Daoy (cell line): ENCODE measurements at places on chromosomes 3 and 15. TPM values are rescaled to one million over a fixed set of nuclear protein-coding genes. Genes with fewer than 3 reads are reported as not detected.

DNA sequence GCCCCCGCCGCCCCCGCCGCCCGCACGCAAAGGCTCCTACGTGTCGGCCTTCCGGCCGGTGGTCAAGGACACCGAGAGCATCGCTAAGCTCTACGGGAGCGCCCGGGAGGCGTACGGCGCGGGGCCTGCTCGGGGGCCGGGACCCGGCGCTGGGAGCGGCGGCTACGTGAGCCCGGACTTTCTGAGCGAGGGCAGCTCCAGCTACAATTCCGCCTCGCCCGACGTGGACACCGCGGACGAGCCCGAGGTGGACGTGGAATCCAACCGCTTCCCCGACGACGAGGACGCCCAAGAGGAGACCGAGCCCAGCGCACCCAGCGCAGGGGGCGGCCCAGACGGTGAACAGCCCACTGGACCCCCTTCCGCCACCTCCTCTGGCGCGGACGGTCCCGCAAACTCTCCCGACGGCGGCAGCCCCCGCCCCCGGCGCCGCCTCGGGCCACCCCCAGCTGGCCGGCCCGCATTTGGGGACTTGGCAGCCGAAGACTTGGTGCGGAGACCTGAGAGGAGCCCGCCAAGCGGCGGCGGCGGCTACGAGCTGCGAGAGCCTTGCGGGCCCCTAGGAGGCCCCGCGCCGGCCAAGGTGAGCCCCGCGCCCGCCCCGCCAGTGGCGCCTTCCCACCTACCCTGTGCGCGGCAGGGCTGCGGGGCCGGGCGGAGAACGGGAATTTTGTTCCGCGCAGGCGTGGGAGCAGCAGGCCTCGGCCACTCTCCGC lies 2.4 kb downstream of the SKOR1 start:
- no peak for DNase-seq

DNA sequence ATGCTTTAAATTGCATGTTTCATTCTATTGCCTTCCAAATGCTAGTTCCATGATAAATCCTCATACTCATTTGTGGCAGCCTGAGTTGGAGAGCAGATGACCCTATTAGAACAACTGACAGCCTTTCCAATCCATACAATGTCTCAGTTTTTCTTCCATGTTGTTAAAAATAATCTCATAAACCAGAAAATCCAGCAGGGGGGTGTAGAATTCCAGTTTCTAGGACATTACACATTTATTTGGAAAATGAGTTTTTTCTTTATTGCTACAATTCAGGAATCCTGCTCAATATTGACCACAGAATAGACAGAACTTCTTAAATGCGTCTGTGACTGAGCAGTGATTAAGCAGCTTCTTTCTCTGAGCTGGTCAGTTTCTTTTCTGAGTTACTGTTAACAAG lies 174.2 kb upstream of the ATP10A start:
- no peak for DNase-seq

DNA sequence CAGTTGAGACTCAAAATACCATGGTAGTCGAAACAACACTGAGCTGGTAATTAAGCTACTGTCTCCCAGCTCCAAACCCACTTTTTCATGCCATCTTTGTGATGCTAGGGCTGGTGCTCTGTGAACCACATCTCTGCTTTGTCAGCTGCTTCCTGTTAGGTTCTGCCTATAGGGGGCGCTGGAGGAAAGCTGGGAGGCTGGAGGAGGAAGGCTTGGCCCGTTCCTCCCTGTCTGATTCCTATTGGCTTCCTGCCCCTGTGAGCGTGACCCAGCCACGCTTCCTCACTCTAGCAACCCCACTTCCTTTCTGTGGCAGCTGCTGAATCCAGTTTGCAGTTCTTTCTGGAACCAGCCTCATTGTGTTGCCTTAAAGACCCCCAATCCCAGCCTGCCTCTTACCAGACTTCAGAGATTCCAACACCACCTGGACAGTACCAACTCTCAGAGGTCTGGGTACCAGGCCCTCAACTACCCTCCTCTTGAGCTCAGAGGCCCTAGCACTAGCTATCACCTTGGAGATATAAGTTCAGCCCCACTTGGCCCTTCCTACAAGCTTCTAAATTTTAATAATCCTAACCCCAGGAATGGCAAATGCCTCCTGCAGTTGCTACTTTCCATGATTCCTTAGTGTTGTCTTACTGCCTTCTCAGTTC lies 120.9 kb downstream of the ERC2 start:
- DNase-seq: peak; percentile 71

DNA sequence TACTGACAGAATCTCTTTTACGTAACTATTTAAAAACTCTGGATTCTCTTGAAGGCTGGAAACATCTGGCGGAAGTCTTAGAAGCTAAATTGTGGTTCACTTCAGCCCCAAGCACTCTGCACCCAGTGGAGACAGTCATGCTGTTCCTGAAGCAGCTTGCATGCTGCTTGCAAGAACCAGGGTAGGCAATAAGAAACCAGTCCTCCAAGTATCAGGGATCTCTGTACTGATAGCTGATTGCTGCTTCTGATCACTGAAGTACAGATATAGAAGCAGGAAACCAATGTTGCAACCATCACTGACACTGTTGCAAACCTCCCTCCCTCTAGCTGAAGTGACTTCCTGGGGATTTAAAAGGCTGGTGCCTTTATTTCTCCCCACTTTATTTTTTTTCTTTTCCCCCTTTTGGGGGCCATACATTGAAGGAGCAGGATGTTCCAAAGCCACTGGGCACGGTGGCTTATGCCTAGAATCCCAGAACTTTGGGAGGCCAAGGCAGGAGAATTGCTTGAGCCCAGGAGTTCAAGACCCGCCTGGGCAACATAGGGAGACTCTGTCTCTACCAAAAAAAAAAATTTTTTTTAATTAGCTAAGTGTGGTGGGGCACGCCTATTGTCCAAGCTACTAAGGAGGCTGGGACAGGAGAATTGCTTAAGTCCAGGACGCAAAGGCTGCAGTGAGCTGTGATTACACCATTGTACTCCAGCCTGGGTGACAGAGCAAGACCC lies 15.3 kb downstream of the SPCS1 start:
- DNase-seq: no peak

GRCh38 chr3:114973536-114973935 lies 173.6 kb downstream of the ZBTB20 start:
- DNase-seq: no peak

DNA sequence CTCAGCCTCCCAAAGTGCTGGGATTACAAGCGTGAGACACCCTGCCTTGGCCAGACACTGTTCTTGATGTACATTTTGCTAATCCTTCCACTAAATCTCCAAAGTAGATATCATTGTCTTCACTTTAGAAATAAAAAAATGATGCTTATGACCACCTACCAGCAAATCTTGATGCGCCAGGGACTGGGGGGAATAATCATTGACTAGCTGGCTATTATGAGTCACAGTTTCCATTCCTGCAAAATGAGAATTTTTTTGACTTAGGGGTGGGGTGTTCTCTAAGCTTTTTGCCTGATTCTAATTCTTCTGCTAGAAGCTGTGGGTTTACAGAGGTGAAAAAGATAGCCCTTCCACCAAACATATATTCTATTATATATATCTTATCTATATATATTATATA lies 17.1 kb upstream of the RFC4 start:
- DNase-seq: no peak

DNA sequence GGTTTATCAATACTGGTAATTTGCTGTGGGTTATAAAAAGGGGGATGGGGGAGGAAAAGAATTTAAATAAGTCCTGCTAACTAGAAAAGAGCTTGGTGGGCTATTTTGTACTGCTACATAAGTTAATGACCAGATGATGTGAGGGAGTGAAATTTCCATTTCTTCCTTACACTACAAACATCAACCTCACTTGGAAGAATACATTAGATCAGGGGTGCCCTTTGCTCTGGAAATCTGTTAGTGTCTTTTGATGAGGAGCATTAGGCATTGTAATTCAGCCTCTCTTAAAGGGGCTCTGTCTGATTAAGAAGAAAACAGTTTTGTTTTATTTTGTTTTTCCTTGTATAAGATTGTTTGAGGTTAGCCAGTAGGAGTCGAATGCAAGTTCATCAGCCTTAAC lies 576.4 kb upstream of the TBL1XR1 start:
- no peak for DNase-seq

DNA sequence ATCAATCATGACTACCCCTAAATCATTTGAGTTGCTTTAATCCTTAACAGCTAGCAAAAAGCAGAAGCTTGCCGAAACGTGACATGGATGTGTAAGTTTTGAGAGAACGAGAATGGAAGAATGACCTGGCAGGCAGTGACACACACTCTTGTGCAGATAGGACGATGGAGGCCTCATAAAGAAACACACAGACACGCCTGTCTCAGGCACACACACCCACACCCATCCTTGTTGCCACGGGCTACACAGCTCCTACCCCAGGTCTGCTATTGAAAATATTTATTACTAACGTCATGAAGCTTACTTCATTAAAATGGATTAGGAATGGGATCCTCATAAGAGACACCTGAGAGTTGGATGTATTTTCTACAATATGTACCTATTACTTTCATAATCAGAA lies 8.5 kb downstream of the MYO5C start:
- DNase-seq: no peak

- no peak for DNase-seq
Observed at GRCh38 chr3:46380471-46381221, 9.9 kb downstream of the CCR5 start.

DNA sequence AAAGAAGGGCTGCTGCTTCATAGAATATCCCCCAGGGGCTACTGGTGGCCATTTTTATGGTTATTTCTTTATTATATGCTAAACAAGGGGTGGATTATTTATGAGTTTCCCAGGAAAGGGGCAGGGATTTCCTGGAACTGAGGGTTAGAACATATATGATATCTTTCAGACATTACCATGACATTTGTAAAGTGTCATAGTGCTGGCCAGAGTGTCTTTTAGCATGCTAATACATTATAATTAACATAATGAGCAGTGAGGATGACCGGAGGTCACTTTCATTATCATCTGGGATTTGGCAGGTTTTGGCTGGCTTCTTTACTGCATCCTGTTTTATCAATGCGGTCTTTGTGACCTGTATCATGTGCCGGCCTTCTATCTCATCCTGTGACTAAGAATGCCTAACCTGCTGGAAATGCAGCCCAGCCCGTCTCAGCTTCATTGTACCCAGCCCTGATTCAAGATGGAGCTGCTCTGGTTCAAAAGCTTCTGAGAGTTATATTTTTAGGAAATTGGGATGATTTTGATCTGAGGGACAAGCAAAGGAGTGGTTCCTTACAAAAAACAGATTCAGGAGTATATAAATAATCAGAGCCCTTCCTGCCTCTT lies 9.1 kb upstream of the ZBTB20 start:
- DNase-seq: peak; percentile 8

- no peak for DNase-seq
Observed at GRCh38 chr15:55116636-55117035, 80.1 kb downstream of the RSL24D1 start.

GRCh38 chr3:3200632-3201212 lies 21.2 kb upstream of the CRBN start:
- peak; percentile 8 for DNase-seq

GRCh38 chr15:68875377-68876116 lies 54.8 kb upstream of the SPESP1 start:
- DNase-seq: peak; percentile 87

Gene CLDN18
- not detected in 2 replicates for total RNA-seq

GRCh38 chr3:113297841-113298240 lies 86.5 kb downstream of the BOC start:
- no peak for DNase-seq

Gene TRA2B
- total RNA-seq: 296 and 408 TPM in 2 replicates

DNA sequence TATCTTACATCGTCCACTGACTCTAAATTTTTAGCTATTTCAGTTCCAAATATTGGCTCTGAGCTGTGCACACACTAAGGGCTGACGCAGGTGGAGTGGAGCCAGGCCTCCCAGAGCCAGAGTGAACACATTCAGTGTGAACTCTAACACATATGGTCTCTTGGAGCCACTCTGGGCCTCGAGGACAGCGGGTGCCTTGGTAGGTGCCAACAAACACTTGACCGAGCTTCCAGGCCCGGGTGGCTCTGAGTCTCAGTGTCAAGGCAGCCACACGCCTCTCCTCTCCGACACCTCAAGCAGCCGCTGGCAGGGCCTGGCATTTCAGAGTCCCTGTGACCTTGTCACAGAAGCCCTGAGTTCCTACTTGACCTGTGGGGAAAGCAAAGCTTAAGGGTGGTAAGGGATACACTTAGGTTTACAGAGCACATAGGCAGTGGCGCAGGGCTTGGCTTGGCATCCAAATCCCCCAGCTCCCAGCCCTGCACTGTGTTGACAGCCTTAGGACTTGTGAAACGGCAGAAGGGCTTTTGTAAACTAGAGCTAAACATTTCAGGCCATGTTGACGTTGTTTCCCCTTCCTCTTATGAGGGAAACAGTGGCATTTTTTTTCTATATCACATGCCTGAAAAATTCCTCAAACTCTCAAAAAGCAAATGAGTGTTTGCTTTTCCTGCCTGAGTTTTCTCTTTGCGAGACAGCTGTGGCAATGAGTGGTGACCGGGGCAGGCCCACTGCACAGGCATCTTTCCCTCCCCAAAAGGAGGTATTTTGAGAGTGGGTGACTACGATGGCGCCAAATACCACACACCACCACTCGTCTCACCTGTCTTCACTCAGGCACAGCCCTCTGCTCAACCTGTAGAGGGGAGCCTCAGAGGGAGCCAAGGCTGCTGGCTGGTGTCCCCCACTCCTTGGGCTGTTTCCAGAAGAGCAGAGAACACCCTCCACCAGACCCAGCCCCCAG lies 60.8 kb downstream of the DAPK2 start:
- no peak for DNase-seq

DNA sequence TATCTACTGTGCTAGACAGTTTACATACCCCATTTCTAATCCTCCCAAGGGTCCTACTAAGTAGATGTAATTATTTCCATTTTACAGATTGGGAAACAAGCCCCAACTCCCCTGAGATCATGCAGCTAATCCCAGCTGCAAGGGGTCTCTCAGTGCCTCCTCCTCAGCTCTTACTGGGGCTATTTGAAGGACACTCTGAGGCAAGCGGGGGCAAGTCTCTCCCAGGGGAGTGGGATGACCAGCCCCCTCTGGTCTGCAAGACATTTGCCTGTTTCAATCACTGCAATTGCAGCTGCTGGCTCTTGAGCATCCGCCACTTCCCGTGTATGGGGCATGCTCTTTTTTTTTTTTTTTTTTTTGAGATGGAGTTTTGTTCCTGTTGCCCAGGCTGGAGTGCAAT lies 11.4 kb downstream of the LAMP3 start:
- no peak for DNase-seq

Gene ILDR1
- not detected in 2 replicates for total RNA-seq
